Right cardiac atrium (tissue), 5 donors: ENCODE measurements at places on chromosomes 6 and 20. TPM values are rescaled to one million over a fixed set of nuclear protein-coding genes. Genes with fewer than 3 reads are reported as not detected.

Gene SLC9A8
- total RNA-seq: 7.3 TPM

Gene C6orf120
- 14.6 TPM for total RNA-seq

Gene MROH8
- 8.4 TPM for total RNA-seq

Gene ARFGEF3
- total RNA-seq: 1.5 TPM

DNA sequence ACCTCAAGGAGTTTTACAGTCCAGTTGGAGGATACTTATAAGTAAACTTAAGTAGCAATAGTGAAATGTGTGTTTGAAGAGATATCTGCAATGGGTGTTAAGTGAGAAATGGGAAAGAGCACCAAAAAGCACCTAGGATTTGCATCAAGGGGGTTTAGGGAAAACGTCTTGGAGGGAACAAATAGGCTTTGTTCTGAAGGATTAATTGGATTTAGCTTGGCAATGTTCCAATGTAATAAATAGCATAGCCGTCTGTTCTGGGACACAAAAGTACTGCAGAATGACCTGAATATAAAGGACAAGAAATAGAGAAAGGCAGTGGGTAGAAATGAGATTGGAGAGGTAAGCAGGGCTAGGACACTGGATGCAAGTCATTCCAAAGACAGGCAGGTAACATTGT lies 2.8 kb upstream of the MYO6 start:
- no peak for DNase-seq

GRCh38 chr6:107959392-107959791 lies 1.4 kb upstream of the SEC63 start:
- DNase-seq: no peak

- DNase-seq: peak; percentile 69
Measured at GRCh38 chr20:63567386-63568169, 6.5 kb downstream of the HELZ2 start.

GRCh38 chr6:52724406-52725121 lies 38.7 kb downstream of the GSTA2 start:
- peak; percentile 92 for DNase-seq

GRCh38 chr6:13554929-13555333 lies 19.5 kb upstream of the SIRT5 start:
- DNase-seq: peak; percentile 70

- no peak for DNase-seq
Measured at GRCh38 chr6:142913511-142914047, 31.4 kb downstream of the HIVEP2 start.

- DNase-seq: peak; percentile 55
Measured at GRCh38 chr6:168326294-168327261, 7.0 kb upstream of the DACT2 start.

- no peak for DNase-seq
Measured at GRCh38 chr6:114007516-114007915, 36.6 kb upstream of the HDAC2 start.

DNA sequence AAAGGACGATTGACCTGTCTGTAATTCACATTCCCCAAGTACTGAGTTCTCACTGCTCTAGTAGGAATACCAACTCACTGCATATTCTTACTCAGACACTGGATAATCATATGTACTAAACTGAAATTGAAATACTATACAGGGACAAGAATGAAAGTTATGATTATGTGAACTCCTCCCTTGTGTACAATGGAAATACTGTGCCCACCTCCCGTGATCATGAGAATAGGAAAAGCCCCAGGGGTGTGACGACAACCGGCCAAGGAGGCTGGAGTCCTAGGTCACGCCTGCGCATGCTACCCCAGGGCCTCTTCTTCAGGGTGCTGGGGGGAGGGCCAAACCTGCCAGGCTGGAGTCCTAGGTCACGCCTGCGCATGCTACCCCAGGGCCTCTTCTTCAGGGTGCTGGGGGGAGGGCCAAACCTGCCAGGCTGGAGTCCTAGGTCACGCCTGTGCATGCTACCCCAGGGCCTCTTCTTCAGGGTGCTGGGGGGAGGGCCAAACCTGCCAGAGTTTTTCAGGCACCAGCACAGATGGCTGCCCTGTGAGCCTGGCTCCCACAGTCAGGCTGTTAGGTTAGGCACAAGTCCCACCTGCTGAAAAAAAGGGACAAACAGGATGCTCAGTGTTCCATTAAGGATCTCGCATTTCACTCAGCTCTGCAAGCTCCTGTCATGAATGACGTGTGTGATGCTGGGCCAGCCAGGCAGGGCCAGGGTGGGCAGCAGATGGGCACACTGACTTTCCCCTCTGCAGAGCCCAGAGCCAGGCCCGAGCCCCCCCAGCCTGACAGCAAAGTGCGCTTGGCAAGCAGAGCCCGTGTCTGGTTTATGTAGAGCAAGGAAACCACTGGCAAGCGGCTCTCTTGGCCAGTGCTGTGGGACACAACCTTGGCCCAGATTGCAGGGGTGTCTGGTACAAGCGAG lies 107.7 kb downstream of the FOXF2 start:
- DNase-seq: no peak
